ENCODE measurements at places on chromosomes 1 and 21. TPM values are rescaled to one million over a fixed set of nuclear protein-coding genes. Genes with fewer than 3 reads are reported as not detected.

TBX15 gene
- not detected for total RNA-seq

PALMD gene
- total RNA-seq: not detected

DNA sequence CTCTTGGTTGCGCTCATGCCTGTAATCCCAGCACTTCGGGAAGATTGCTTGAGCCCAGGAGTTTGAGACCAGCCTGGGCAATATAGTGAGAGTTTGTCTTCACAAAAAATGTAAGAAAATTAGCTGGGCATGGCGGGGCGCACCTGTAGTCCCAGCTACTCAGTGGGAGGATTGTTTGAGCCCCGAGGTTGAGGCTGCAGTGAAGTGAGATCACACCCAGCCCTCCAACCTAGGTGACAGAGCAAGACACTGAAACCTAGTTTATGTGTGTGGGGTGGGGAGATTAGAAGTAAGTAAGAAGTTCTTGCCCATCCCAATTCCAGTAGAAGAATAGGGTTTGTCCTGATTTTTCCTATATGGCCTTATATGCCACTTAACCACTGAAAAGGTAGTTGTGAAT lies 2.0 kb downstream of the RPL5 start:
- DNase-seq: no peak

GRCh38 chr21:34707876-34708325 lies 39.1 kb downstream of the CLIC6 start:
- no peak for DNase-seq

DNA sequence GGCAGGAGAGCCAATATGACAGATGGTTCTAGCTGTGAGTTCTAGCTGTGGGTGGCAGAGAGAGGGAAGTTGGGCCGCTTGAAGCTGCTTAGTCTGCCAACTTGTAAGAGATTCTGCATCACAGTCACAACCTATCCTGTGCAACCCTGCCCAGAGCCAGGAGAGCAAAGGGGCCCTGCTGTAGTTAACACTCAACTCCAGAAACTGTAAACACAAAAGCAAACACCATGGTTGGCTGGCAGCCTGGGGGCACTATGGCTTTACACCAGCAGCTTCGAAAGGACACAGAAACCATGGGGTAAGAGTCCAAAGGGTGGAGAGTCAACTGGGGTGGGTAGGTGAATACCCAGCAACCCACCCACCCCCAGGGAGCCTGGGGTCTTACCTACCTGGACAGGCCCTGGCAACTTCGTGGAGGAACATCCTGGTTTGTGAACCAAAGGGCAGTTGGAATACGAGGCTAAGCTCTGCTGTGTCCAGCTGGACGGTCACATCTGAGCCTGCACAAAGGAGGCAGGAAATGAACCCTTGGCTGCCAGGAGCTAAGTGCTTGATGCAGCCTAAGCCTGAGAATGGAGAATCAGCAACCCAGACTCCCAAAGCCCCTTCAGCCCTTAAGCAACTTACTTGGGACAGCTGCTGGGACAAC lies 6.4 kb downstream of the INPP5B start:
- no peak for DNase-seq

- DNase-seq: no peak
These were observed 93.9 kb upstream of the KCNA3 start for GRCh38 chr1:110768605-110769004.

- no peak for DNase-seq
These were observed 27.4 kb downstream of the MRPS6 start for GRCh38 chr21:34100790-34101189.

DNA sequence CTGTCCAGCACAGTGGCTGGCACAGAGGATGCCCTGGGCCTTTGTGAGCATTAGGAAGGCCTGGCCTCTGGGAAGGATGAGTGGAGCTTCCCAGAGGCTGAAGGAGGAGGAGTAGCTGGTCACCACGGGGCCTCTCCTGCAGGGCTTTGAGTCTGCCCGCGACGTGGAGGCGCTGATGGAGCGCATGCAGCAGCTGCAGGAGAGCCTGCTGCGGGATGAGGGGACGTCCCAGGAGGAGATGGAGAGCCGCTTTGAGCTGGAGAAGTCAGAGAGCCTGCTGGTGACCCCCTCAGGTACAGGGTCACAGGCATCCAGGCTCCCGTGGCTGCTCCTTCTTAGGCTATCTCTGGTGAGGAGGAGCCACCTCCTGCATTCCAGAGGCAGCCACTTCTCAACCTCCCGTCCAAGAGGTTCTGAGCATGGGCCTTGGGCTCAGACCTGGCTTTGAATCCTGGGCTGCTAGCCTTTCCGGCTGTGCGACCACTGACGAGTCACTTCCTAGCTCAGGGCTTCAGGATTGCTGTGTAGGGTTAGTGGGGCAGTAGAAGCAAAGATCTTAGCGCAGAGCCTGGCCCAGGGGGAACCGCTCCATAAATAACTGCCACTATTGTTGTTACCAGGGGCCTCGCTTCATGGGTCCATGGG lies 14.0 kb downstream of the SESN2 start:
- no peak for DNase-seq

Data from GM23338 (cell line).